Stimulated activated CD8-positive, alpha-beta memory T cell treated with anti-CD3 and anti-CD28 coated beads, Interleukin-12 subunit alpha, Interleukin-12 subunit beta, amount 100 ng/mL, for 4 hours (primary cell): ENCODE measurements at places on chromosomes 7 and 10.

DNA sequence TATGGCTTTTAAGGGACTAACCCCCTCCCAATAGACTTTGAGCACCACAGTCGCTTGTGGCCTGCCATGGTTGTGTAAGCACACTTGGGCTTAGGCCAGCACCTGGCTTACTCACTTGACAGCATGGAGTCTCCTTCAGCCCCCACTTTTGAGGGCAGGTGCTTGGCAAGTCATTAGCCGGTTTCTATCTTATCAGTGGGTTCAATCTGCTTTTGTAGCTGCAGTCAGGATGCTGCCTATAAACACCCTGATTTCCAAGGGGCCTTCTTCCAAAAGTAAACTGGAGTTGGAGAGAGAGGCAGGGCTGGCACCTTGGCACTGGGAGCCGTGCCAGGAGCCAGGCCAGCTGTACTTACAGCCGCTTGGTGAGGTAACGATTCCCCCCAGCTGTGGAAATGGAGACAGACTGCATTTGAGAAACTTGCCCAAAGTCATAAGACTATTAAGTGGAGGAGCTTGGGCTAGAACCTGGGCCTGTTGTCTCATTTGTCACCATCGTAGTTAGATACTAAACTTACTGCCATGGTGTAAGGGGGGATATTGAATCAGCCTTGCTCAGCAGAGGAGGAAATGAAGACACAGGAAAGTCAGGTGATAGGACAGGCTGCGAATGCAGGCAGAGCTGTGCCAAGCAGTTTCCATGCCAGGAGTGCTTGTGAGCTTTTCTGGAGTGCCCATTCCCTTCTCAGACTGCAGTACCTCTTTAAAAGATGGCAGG, 92.2 kb upstream of the EFCAB10 start:
- no peak for DNase-seq

GRCh38 chr10:85645926-85646711, 720.5 kb downstream of the GRID1 start:
- DNase-seq, result no peak

GRCh38 chr7:112362731-112363131, 87.5 kb upstream of the IFRD1 start:
- DNase-seq, result no peak

GRCh38 chr7:77407906-77408305, 8.2 kb downstream of the GSAP start:
- DNase-seq, result no peak

DNA sequence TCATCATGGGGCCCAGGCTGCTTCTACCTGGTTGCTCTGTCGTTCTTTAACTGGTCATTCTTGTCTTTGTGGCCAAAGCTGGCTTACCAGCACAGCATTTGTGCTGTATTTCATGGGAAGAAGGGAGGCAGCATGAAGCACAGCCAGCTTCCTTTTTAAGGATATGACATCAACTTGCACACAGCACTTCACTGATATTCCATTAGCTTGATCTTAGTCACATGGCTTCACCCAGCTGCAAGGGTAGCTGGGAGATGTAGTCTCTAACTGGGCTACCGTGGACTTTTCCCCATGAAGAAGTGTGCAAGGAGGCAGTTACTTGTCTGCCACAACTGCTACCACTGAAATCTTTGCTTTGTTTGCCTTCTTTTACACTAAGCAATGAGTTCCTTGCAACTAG, 525.2 kb downstream of the LRMDA start:
- DNase-seq, result no peak

DNA sequence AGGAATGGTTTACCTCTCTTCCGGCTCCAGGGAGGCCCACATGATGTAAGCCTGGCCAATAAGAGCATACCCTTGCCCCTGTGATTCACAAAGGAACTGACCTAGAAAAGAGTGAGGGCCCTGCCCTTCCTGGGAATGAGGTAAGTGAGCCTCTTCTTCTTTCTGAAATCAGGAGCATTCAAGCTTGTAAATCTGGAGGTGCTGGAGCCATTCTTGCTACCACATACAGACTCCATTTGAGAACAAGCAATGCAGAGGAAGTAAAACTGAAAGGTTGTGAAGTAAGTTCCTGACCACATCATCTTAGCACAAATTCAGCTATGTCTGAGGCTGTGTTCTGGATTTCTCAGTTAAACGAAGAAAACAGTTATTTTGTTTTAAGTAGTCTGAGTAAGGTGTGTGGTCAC, 132.2 kb downstream of the CD36 start:
- no peak for DNase-seq
